ENCODE measurements at places on chromosomes 5 and 9. TPM values are rescaled to one million over a fixed set of nuclear protein-coding genes. Genes with fewer than 3 reads are reported as not detected.

ACER2 gene
- total RNA-seq, result 2.8 TPM

IL5 gene
- 1.3 TPM for total RNA-seq

PCDHB14 gene
- total RNA-seq, result not detected

HK3 gene
- 0.46 TPM for total RNA-seq

PITX1 gene
- 0.50 TPM for total RNA-seq

SPEF2 gene
- total RNA-seq, result 17.9 TPM

C5orf46 gene
- total RNA-seq, result not detected

ZBTB43 gene
- 30.2 TPM for total RNA-seq

SOX30 gene
- total RNA-seq, result 2.0 TPM

GRXCR2 gene
- total RNA-seq, result not detected

PCDHA12 gene
- not detected for total RNA-seq

QSOX2 gene
- 25.1 TPM for total RNA-seq

ARL14EPL gene
- total RNA-seq, result not detected

TICAM2 gene
- 2.1 TPM for total RNA-seq

SCGB3A2 gene
- not detected for total RNA-seq

GIN1 gene
- 4.0 TPM for total RNA-seq

PCDHGB7 gene
- total RNA-seq, result not detected

CNTLN gene
- 0.67 TPM for total RNA-seq

FGF1 gene
- not detected for total RNA-seq

HAPLN1 gene
- not detected for total RNA-seq

CDC20B gene
- total RNA-seq, result 0.10 TPM

CCL27 gene
- total RNA-seq, result 1.4 TPM

ECPAS gene
- total RNA-seq, result 118 TPM

DMRT3 gene
- total RNA-seq, result not detected

TAF11L9 gene
- total RNA-seq, result not detected

KCTD16 gene
- 0.25 TPM for total RNA-seq

ORM2 gene
- total RNA-seq, result not detected

CCDC112 gene
- 1.9 TPM for total RNA-seq

ZNF608 gene
- not detected for total RNA-seq

ERCC8 gene
- total RNA-seq, result 10.4 TPM

HMCN2 gene
- total RNA-seq, result 0.12 TPM

GMCL2 gene
- not detected for total RNA-seq

All from activated T-cell treated with anti-CD3 and anti-CD28 coated beads, Interleukin-2, amount 50 U/mL, for 72 hours (primary cell).